ENCODE measurements at places on chromosomes 12 and 14.

DNA sequence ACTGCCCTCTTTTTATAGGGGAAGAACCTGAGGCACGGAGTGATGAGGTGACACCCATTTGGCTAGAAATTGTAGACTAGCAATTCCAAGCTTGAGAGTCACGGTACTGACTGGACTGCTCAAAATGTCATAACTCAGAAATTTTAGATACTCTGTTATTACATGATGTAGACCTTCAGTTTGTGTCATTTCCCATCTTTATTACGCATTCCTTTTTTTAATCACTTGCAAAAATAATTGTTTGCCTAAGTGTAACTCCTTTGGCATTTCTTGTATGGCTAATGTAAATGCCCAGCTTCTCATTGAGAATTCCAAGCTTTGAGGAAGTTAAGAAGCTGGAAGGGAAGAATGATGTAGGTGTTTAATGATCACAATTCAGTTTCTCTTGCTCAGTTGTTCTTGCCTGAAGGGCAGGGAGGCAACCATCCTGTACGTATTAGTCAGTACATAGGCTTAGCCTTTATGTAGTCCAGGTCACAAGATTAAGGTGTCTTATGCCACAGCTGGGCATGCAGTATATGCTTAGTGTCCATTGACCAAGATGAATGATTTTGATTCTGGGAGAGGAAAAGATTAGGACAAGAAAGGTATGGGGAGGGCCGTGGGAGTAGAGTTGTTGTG lies 68.2 kb upstream of the EVL start:
- peak; percentile 73 for DNase-seq

- DNase-seq: no peak
Observed at GRCh38 chr12:14695715-14696141, 671 bp downstream of the GUCY2C start.

DNA sequence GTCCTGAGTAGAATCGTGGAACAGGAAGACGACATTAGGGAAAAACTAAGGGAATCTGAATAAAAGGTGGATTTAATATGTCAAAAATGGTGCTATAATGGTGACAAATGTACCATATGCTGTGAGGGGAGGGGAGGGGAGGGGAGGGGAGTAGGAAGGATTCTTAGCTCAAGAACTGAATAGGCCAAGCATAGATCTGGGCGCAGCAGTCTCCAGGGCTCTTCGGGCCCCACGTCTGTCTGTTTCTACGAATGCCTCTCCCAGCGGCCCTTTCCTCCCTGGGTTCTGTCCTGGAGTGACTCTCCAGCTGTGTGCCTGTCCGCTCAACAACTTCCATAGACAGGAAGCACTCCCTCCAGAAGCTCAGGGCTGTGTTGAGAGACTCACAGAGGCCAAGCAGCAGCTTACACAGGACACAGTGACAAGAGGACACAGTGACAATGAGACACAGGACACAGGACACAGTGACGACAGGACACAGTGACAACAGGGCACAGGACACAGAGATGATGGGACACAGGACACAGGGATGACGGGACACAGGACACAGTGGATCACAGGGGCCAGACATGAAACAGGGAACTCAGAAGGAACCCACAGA lies 42.4 kb upstream of the PPP2R5C start:
- DNase-seq: no peak

DNA sequence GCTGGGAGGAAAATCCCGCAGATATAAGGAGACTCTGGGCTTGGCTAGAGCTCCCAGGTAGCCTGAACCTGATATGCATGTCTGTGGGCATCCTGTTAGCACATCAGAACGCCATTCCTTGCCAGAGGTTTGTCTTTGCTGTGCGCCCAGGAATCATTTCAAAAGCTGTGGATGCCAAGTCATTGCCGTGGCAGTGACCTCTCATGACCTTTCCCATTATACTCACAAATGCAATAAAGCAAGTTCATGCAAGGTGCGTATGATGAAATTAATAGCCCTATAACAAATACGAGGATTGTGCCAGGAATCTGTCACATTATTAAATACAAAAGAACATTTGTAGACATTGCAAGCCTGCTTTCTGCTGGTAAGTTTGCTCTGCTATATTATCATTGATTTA lies 229.1 kb upstream of the PELI2 start:
- no peak for DNase-seq

DNA sequence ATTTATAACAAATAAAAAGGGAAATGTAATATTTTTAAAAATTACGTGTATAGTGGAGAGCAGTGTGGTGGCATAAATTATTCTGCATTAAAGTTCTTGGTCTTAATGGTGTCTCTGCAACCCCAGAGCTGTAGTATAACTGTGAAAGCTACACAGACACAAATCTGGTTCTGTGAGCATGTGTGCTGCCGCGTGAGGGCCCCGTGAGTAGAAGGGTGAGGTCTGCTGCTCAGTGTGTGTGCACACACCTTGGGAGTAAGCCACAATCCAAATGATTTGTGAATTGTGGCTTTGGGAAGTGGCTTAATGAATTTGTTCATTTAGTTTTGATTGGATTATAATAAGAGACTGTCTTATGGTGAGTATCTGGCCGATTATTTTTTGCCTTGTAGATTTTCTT lies 16.8 kb downstream of the PELI2 start:
- DNase-seq: no peak

DNA sequence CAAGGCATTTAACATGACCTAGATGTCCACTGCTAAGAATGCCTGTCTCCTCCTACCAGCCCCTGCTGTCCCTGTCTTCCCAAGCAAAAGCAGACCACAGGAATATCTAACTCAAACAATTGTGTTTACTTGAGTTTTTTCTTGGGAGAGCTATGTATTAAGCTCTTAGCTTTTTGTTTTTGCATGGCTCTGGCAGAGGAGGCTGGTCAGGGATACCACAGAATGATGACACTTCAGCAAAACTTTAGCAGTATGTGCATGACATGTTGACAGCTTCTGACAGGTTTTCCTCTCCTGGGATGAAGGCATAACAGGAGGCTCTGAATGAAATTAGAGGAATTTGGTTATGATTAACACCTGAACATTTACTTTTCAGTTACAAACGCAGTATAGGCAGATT lies 6.9 kb downstream of the TMBIM6 start:
- peak; percentile 60 for DNase-seq

DNA sequence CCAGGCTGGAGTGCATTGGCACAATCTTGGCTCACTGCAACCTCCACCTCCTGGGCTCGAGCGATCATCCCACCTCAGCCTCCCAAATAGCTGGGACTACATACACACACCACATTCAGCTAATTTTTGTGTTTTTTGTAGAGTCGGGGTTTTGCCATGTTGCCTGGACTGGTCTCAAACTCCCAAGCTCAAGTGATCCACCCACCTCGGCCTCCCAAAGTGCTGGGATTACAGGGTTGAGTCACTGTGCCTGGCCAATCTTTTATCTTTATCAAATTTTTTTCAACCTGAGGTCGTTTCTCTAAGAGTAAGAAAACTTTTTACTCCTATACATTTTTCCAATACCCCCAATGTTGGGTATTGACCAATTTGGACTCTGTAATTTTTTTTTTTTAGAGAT lies 40.0 kb upstream of the NAP1L1 start:
- DNase-seq: no peak

GRCh38 chr14:39381366-39381765 lies 50.9 kb downstream of the FBXO33 start:
- DNase-seq: no peak

GRCh38 chr14:93090826-93091555 lies 24.7 kb downstream of the ITPK1 start:
- no peak for DNase-seq

- no peak for DNase-seq
Observed at GRCh38 chr14:100731011-100731670, 4.4 kb downstream of the DLK1 start.

GRCh38 chr14:88477513-88478250 lies 77.1 kb downstream of the PTPN21 start:
- peak; percentile 6 for DNase-seq

Measured in fibroblast of skin of back (primary cell).